ENCODE measurements at places on chromosomes 7 and 10.

DNA sequence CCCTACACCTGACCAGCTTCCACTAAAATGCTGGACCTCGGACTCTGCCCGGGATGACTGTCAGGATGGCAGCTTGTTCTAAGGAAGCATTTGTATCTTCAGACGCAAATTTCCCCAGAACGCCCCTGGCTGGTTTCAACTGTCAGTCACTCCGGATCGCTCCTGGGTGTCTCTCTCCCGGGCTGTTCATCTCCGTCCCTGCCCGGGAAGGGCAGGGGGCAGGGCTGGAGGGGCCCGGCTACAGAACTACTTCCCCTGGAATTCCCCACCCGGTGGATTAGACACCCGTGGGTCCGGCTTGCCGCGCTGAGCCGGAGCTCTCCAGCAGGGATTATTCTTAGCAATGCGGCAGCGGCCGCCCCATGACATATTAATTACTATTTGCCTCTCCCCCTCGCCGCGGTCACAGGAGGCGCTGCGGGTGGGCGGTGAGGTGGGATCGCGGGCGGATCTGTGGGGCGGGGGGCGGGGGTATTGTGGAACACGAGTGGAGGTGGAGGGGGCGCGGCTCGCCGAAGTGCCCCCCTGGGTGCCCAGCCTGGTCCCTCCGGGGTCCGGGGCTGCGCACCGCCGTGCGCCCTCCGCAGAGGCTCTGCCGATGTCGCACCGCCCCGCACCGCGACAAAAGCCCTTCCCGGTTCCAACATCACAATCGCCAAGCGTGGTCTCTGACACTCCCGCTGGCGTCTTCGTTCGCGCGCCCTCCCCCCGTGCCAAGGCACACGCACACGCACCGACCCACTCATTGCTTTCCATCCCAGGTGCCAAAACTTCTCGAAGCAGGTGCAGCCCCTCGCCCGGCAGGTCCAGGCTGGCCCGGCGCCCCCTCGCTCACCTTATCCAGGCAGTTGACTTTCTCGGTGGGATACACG is 276.1 kb upstream of the NEBL start:
- no peak for DNase-seq

DNA sequence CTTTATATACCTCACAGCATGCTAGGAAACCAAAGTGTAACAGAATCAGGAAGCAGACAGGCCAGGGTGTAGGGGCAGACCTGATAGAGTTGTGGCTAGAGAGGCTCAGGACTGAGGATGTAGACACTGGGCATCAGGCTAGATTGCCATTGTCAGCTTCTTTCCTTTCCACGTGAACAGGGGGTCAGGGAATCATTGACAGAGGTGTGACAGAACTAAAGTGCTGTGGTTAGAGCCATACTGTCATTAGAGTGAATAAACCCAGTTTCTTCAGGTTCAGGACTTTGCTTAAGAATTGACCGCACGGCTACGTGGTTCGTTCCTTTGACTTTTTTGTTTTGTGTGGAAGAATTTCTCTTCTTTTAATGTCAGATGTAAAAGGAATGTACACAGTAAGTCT is 90.7 kb downstream of the CALD1 start:
- no peak for DNase-seq

- no peak for DNase-seq
These were observed 1.7 kb upstream of the SUMF2 start for GRCh38 chr7:56062382-56062781.

GRCh38 chr10:44056206-44056605 is 328.7 kb downstream of the CXCL12 start:
- DNase-seq = no peak

- no peak for DNase-seq
These were observed 83.9 kb downstream of the OSBPL3 start for GRCh38 chr7:24896031-24896501.

DNA sequence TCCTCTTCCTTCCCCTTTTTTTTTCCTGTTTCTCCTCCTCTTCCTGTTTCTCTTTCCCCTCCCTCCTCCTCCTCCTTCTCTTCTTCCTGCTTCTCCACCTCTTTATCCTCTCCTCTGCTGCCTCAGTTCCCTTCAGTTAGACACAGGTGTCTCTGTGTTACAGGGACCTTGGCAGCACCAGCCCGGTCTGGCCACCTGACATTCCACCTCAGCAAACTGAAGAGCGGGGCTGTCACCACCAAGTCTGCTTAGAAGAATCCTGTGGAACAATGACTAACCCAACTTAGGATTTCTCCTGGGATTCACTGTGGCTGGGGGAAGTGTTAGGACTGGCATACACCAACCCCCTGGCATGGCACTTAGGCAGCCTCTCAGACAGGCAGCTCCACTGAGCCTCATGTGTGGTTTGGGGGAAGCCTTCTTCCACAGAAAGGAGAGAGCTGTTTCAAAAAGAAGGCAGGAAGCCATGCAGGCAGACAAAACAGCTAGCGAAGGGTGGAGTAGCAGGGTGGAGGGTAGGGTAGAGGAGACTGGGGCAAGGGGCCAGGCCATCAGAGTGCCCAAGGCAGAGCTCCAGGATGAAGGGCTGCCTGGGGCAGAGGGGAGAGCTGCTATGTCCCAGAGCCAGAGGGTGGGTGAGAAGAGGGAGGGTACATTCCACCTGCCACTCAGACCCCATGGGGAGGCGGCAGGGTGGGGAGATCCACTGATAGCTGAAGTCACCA is 13.2 kb upstream of the GDF10 start:
- no peak for DNase-seq

DNA sequence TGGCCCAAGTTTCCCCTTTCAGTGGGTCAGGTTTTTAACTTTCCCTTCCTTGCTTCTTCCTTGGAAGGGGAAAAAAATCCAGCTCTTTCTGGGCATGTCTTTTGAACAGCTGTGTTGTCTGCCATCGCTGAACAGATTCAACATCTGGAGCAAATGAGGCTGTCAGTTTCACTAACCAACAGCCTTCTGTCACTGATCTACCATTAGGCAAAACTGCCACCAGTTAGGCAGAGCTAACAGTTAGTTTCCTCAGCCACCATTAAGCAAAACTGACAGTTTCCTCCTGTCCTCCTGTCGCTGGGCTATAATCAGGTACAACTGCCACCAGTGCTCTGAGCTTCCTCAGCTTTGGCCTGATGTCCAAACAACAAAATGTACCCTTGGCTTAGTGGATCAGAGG is 81.9 kb downstream of the NPTX2 start:
- no peak for DNase-seq

DNA sequence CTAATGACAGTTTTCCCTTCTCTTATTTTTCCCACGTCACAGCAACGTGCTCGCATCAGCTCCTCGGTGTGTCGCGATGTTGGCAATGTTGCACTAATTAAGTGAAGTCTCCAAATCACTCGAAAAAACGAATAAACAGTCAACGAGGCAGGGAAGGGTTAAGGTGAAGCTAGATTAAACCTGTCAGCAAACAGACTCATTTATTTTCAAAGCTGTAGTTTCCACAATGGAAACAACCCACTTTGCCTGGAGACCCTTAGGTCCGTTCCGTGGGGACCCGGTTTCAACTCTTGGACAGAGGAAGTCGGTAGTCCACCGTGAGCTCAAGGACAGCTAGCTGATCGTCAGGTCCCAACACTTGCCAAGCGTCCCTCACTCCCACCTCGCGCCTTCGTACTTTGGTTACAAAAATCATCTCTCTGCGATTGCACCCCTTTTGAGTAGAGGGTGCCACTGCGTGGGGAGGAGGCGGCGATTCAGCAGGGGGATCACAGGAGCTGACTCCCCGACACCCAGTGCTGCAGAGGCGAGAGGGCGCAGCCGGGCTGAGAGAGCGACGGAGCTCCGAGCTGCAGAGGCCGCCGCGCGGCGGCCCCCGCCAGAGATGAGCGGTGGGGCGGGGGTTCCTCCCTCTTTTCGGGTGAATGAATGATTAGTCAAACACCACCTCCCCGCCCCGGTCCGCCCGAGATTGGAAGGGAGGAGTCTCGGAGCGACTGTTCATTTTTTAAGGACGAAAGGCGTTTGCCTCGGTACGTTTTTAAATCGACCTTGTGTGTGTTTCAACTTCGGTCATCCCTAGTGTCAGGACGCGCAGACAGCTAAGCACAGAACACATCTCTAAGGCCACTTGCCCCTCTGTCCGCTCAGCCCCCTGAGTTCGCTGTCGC is 1.3 kb upstream of the BMPER start:
- DNase-seq = no peak

Measured in esophagus squamous epithelium (tissue), 5 donors.